ENCODE measurements at places on chromosomes 2 and 18.

- no peak for DNase-seq
Observed at GRCh38 chr2:203532957-203533658, 2.0 kb downstream of the RAPH1 start.

- DNase-seq, result no peak
Observed at GRCh38 chr2:106130251-106130998, 63.7 kb downstream of the UXS1 start.

- DNase-seq, result peak; percentile 38
Observed at GRCh38 chr2:240640939-240641338, 15.7 kb downstream of the GPR35 start.

- no peak for DNase-seq
Observed at GRCh38 chr2:118183381-118183780, 95.1 kb downstream of the INSIG2 start.

- no peak for DNase-seq
Observed at GRCh38 chr18:27763341-27763740, 413.6 kb downstream of the CDH2 start.

DNA sequence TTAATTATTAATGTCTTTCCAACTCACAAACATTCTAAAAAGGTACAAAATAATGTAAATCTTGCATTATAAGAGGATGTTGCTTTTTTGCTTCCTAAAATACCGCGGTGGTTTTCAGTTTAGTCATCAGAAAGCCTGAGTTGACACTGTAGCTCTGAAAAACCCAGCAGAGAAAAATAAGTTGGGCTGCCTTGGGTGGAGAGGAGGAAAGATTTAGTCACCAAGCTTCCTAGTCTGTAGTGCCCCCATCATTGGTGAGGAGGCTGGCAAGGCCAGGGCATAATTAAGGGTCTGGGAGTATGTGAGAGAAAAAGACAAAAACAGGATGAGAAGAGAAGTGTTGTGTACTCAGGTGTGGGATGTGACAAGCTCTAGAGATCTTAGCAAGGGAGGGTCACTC, 5.7 kb downstream of the PTPRM start:
- no peak for DNase-seq

DNA sequence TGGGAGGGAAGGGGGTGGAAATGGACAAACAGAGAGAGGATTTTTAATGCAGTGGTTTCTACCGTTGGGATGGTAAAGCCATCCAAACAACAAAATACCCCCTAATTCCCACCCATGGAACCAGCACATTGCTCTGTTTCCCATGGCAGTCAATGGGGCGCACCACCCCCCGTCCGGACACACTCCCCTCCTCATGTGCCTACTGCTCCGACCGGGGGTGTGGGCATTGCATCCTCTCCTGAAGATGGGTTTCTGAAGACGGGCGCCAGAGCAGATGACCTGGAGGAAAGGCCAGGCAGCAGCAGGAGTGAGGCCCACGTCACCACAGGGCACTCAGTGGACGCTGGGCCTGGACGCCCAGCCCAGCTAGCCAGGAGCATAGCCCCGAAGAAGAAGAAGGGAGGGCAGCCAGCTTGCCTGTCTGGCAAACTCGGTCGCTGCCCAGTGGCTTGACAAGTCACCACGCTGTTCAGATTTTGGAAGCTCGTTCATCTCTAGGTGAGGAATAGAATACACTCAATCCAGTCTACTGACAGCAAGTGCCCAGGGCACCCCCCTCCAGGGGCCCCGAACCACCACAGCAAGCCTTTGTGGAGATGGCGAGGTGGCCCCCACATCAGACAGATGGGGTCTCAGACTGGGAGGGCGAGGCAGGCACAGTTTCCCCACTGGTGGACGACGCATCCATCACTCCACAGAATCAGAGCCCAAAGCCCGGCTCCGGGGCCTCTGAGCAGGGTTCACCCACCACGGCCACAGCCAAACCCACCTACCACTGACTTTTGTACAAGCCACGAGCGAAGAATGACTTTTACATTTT, 296.2 kb upstream of the SALL3 start:
- DNase-seq, result no peak

DNA sequence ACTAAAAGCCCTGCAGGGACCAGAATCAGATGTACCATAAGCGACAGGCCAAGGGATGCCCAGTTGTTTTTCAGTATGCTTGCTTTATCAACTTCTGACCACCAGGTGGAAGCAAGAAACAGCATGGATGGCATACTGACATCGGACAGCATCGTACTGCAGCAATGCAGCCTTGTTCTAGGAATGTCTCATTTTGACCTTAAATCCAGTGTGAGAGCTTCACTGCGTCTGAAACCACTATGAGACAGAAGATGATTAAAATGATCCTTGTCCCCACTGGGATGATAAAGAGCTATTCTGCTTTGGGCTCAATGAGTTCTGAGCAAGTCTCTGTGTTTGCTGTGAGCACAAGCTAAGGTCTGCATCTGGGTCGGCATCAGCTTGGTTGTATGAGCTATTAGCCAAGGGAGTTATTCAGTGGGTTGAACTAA, 54.3 kb downstream of the CDK15 start:
- no peak for DNase-seq

DNA sequence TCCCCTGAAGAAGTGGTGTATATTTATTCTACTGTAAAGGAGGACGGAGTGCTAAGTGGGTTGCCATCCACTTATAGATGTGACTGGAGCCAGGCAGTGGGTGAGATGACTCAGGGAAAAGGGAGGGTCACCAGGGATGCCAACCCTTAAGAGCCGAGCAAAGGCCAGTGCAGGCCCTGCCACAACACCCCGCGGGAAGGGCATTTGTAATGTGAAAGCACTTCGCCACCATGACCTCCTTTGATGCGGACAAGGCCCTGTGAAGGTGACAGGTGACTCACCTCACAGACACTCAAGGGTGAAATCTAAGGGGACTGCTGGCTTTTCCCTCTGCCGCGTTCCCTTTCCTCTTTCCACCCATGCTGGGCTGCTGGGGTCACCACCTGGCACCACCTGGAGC, 50.2 kb upstream of the MRPL33 start:
- no peak for DNase-seq

DNA sequence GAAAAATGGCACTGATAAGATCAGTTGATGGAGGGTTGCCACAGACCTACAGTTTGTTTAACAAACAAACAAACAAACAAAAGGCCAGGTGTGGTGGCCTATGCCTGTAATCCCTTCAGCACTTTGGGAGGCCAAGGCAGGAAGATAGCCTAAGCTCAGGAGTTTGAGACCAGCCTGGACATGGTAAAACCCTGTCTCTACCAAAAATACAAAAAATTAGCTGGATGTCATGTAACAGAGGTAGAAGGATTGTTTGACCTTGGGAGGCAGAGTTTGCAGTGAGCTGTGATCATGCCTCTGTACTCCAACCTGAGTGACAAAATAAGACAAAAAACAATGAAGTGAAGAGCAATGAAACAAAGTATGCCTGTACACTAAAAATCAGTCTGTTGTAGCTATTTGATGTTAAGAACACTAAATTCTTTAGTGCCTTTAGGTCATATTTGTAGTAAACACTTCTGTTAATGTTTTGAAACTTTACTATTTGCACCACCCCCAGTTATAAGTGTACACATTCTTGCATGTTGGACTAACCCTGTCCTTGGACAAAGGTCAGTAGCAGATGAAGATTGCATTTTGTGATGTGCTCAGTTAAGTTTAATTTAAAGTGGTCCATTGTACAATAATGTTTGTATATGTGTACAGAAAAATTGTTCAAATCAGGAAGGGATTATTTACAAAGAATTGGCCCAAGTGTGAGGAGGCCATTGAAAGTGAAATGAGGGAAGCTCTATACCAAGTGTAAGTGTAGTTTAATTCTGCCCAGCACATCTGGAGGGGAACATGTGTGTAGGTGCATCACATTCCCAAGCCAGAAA, 73.9 kb downstream of the KYNU start:
- no peak for DNase-seq

- DNase-seq, result no peak
Observed at GRCh38 chr2:226247289-226248275, 552.0 kb downstream of the IRS1 start.

Measured in activated T-cell treated with anti-CD3 and anti-CD28 coated beads, Interleukin-2, amount 50 U/mL, for 24 hours (primary cell).